ENCODE measurements at places on chromosomes 2 and 18.

DNA sequence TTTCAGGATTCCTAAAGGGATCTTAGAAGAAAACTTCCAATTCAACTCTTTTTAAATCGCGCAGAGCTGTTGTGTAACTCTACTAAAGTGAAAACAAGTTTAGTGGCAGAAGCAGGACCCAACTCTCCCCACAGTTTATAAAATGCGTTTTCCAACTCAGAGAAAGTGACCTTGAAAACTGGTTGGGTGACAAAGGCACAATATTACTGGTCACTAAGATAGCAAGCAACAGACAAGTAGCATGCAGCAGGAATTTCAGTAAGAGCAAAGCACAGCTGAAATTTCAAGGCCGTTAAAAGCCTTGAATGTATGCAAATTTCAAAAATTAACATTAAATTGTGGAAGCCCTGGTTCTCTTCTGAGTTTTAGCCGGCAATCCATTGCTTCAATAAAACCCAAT is 66.9 kb downstream of the STK39 start:
- no peak for DNase-seq

DNA sequence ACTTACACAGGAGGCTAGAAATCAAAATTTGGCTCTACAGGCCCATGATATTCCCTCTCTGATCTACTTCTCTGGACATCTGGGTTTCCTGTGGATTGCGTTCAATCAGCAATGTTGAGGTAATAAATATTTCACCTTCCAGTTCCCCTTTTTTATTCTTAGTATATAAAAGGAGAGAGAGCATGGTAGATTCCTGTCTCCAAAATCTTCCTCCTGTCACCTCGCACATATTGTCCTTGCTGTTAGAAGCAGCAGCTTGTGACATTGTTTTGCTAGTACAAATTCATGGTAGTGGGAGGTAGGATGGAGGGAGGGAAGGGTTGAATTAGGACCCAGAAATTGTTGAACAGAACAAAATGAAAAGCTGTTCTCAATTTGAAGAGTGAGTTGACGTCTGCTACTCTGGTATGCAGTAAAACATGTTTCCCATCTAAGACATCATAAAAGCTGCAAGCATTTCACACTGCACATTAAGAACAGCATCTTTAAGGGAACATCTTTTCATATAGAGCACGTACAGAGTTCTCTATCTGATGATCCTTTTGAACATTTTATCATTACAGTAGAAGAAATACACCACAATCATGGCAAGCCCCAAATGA is 156.4 kb downstream of the RDH14 start:
- DNase-seq: no peak

- no peak for DNase-seq
Measured at GRCh38 chr2:19332503-19332902, 25.9 kb downstream of the OSR1 start.

- DNase-seq: no peak
Measured at GRCh38 chr2:168603439-168603961, 147.4 kb downstream of the CERS6 start.

- DNase-seq: no peak
Measured at GRCh38 chr18:3368193-3368592, 81.8 kb upstream of the TGIF1 start.

DNA sequence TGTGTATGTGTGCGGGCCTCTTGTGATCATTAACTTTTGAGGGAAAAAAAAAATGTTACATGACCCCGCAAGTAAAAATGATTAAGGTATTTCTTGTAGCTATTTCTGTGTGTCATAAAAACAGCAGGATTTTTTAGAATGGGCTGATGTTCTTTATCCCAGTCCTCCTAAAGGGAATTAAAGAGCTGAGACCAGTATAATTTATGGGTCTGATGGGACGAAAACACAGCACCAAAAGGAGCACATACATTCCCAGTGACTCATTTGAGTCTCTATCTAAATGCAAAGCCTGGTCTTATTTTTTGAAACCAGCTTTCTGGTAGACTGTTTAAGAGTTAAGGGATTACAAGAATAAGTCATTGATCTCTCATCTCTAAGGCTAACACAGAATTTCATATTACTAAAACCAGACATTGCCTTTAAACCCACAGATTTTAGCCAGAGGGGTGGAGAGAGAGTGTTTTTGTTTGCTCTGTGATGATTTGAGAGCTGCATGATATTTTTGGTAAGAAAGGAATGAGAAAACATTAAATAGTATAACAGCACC is 342.3 kb upstream of the EPHA4 start:
- no peak for DNase-seq

GRCh38 chr2:141055531-141055930 is 1075.3 kb downstream of the LRP1B start:
- no peak for DNase-seq

DNA sequence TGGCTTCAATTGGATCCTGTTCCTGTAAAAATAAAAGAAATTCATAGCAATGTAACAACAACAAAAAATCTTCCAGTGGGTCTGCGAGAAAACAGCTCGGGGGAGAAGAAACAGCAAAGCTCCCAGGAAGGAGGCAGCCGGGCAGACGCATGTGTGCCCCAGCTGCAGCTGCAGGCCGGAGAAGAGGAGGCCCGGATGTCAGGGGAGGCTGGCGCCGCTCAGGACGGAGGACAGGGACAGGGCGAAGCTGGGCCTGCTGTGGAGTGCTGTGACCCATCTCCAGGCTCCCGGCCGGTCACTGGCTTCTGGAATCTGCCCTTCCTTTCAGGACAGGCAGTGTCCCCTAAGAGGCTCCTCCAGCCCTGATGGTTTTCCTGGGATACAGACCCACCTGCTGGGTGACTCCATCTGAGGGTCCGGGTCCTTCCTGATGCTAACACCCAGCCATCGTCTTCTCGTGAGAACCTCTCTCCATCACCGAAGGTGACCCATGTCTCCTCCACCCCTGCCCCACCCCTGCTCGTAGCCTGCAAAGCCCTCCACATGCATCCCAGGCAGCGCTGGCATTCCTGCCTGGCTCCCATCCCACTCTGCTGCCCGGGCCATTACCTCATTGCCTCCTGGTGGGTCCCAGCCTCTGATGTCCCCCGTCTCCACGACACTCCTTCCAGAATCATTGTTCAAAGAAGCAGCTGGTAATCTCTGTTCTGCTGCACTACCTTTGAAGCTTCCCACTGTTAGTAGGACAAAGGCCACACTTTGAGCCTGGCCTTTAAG is 145.4 kb upstream of the TWIST2 start:
- DNase-seq: no peak

GRCh38 chr2:229445501-229446211 is 174.6 kb upstream of the PID1 start:
- DNase-seq: no peak

- DNase-seq: no peak
Measured at GRCh38 chr2:34734042-34734441, 1134.9 kb upstream of the FAM98A start.

DNA sequence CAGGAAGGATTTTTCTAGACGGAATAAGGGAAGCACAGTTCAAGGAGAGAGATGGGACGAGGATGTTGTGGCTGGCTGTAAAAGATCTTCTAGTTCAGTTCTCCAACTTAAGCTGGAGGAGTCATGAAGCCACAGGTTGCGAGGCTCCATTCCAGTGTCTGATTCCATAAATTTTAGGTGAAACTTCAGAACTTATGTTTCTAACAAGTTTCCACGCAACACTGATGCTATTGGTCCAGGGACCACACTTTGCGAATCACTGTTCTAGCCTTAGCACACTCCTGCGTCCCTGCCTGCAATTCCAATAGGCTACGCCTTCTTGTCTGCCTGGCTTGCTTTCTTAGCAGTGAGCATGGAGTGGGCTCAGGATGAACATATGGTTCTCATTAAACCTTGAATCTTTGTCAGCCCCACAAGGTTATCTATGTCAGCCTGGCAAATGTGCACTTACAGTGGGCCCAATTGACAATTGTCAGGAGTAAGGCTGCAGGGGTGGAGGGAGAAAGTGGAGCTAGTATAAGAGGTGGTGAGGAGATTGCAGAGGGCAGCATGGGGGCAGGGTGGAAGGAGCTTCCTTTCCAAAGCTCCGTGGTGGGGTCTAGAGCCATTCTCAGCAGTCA is 438.1 kb upstream of the ST6GAL2 start:
- DNase-seq: no peak

DNA sequence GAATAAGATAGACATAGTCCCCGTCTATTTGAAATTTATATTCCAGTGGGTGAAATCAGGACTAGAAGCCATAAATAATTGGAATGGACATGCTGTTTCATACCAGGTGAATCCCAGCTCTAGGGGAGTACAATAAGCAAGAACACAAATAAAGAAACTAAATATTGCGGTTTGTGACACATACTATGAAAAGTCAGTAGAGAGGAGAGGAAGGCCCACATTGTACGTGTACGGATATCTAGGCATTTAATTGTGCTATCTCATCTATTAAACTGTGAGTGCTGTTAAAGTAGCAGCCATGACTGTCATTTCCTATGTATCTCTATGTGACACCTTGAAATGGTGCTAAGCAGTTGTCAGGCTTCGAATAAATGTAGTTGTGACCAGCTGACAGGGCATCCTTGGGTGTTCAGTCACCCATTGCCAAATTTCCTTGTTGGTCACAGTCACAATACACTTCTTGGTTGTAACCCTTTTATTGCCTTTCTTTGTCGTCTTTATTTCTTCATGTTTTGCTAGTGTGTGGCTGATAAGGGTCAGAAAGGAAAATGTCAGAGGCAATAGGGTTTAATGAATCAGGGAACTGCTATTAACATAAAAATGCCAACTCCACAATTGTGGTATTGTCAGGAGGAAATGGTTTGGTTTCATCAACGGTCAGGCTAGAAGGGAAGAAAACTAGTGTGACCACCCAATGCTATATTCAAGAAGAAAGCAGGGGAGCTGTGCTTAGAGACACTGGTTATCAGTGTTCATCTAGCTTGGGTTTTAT is 31.5 kb downstream of the CPO start:
- DNase-seq: no peak

GRCh38 chr2:84896567-84896966 is 8.9 kb upstream of the TMSB10 start:
- no peak for DNase-seq

- no peak for DNase-seq
Measured at GRCh38 chr18:35038881-35039491, 2.2 kb upstream of the MAPRE2 start.

DNA sequence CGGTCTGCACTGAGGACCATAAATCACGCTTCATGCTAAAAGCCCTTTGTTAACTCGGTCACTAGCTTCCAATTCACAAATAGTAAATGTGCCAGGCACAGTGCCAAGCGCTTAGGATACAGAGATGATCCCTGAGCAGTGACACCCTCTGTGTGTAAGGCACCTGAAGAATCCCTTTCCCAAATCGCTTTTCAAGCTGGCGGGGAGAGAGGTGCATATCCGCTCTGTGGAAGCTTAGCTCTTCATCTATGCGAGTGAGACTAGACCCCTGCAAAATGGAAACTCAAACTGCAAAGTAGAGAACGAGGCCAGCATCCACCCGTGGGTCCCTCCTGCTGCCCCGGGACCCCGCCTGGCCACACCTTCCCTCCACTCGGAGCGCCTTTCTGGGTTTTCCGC is 2.4 kb downstream of the PIEZO2 start:
- DNase-seq: no peak

DNA sequence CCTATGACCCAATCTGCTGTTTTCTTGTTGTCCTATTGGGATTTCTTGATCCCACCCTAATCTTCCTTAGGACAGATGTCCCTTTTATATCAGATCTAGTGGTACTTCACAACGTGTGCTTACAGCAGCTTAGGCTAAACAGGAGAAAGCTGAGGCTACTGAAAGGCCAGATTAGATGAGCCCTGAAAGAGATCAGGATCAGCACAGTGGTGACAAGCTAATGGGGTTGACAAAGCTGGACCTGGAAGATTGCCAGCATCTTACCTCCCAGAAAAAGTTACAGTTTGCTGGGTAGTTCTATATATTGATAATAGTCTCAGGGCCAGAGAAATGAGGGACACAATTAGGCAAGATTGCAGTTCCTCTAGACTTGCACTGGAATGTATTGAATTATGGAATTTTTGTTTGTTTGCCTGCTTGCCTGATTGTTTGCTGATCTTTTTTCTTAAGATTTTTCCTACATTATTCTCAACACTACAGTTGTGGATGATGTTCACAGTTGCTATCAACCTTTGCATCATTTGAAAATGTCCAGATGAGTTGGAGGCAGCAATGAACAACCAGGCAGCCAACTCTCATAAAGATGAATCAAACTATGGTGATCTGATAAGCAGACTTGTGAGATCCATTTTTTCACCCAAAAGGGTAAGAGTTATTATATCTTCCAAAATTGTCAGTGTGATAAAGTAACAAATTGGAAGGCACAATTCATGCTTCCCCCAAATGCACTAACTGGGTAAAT is 49.1 kb upstream of the PIK3C3 start:
- no peak for DNase-seq

DNA sequence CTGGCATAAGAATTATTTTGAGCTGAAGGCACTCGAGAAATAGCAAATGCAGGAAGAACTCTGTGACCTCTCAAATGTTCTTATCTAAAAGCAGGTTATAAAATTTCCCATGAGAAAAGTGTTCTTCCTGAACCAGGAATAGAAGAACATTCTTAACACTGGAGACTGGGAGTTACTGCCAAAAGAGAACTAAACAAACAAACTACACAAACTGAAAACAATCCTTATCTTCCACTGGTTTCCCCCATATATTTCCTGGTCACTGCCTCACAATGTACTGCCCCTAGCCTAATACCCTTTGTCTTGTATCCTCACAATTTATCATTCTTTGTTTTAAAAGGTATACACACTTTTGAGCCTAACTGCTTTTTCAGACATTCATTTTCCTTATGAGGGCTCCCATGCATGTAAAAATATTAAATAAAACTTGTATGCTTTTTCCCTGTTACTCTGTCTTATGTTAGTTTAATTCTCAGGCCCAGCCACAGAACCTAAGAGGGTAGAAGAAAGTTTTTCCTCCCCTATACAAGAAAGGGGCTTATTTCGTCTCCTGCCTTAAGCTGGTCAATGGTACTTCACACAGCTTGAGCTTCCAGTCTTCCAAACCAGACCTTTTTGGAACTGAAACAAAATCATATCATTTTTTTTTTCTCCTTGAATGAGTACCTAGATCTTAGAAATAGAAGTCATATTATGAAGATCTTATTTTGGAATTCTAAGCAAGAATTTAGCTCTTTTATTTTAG is 110.6 kb downstream of the MSTN start:
- no peak for DNase-seq

GRCh38 chr2:119901013-119901412 is 111.9 kb upstream of the EPB41L5 start:
- DNase-seq: no peak

GRCh38 chr2:190407246-190407661 is 901 bp upstream of the MFSD6 start:
- DNase-seq: peak; percentile 42

Data from NCI-H510A treated with DMSO at 0.1 percent for 48 hours (cell line).